ENCODE measurements at places on chromosomes 3 and 15.
A peak's percentile ranks its signal among the peaks of the same experiment; 100 is the strongest.

DNA sequence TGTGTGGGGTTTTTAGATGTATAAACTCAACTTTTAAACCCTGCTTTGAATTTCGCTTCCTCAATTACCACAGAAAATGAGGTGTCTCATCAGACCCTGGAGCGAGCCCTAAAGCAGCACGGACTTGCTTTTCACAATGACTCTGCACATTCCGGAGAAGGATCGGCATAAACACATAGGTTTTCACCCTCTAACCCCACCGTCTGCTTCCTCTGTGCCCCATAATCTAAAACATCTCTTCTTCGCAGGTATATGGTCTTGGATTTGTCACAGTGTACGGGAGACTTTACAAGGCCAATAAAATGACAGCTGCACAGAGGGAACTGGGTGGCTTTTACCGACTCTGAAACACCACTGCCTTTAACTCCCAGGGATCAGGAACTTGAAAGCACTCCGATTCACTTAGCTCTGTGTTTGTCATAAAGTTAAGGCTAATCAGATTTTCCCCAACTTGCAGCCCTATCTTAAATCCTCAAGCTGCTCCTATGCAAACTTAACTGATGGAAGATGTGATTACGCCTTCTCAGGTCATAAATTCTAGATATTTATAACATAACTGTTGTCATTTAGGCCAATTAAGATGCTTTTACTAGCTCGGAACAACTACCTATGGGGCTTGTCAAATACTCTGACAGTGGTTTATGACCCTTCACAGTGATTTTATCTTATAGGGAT, 133.4 kb upstream of the WNT5A start:
- peak; percentile 79 for ATAC-seq

DNA sequence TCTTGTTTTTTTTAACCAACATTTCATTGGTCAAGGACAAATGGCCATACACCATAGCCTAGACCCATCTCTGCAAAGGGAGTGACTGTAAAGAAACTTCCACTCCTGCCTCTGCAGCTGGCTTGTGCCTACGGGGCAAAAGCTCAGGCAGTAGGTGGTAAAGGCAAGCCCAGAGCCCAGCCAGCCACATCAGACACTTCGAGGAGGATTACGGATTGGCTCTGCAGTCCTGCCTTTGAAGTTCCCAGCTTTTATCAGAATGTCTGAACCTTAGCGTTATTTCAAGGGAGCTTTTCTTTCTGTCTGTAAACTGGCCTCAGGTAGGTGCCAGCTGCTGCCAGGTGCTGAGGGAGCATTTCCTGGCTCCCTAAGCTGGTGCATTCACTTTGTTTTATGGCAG, 15.6 kb downstream of the ZNF710 start:
- no peak for ATAC-seq

DNA sequence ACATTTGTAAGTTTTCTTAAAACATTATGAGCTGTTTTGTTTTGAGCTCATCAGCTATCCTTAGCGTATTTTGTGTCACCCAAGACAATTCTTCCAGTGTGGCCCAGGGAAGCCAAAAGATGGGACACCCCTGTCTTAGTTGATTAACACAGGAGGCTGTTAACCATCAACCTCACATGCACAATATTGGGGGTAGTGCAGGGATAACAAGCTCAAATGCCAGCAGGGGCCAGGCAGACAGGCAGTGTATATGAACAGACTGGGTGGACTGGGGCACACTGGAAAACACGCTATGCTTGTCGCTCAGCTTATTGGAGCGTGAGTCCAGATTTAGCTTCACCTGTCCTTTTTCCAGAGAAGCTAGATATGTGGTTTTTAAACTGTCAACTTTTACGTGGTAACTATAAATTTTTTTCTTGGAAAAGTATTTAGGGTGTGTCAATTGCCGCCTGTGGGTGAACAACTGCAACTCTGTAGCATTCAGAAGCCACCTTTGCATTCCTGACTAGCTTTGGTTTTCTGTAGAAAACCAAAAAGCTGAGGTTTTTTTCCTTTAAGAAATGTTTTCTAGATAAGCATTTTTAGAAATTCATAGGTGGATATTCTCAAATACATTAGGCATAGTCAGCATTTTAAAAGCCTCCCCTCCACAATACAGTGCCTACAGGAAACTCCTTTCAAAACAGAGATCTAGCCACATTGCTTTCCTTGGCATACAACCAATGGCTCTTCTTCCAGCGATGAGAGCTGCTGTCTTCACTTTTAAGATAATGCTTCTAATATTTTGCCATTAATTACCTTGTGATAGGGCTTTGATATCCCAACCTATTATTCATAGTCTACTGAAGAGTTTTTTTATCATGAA, 14.6 kb downstream of the PSMD6 start:
- no peak for ATAC-seq

DNA sequence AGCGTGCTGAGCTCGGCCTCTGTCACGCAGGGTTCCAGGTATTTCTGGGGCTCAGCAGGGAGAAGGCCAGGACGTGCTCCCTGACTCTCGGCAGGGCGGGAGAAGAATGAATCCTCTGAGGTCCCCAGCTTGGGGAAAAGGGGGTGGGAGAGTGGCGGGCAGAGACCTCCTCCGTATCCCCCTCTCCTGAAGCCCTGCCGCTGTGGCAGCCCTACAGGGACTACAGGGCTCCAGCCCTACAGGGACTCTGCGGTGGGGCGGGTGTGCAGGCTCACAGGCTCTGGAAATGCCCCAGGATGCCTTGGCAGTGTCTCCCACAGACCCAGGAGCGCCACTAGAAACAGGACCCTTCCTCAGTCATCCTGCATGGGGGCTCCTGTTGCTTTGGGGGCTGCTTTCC, 46.2 kb downstream of the HMCES start:
- ATAC-seq = no peak

- peak; percentile 59 for ATAC-seq
Observed at GRCh38 chr3:128497305-128498126, 4.5 kb upstream of the GATA2 start.

DNA sequence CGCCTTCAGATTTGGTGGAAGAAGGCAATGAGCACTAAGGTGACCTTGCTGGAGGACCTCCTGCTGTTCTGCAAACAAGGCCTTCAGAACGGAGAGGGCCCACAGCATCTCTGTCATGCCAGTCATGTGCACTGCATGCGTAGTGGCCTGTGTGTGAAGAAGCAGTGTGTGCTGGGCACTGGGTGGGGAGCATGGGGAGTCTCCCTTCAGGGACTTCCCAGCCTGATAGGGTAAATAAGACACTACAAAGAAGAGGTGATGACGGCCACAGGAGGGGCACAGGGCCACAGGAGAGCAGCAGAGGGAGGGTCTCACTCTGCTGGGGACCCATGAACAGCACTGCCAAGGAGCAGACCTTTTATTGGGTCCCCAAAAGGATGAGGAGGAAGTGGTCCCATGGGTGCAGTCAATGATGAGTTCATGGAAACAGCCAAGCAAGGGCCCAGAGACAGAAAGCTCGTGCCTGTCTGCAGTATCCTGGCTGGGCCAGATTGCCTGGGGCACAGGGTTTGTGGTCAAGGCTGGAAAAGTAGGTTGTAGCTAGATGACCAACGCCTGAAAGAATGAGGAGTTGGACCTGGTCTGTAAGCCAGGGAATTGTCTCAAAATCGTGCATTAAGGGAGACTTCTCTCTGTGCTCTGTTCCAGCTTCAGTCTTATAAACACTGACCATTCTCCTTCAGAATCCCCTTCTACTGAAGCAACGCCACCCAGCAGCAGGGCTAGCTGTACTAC, 67.8 kb upstream of the SEC61A1 start:
- no peak for ATAC-seq

DNA sequence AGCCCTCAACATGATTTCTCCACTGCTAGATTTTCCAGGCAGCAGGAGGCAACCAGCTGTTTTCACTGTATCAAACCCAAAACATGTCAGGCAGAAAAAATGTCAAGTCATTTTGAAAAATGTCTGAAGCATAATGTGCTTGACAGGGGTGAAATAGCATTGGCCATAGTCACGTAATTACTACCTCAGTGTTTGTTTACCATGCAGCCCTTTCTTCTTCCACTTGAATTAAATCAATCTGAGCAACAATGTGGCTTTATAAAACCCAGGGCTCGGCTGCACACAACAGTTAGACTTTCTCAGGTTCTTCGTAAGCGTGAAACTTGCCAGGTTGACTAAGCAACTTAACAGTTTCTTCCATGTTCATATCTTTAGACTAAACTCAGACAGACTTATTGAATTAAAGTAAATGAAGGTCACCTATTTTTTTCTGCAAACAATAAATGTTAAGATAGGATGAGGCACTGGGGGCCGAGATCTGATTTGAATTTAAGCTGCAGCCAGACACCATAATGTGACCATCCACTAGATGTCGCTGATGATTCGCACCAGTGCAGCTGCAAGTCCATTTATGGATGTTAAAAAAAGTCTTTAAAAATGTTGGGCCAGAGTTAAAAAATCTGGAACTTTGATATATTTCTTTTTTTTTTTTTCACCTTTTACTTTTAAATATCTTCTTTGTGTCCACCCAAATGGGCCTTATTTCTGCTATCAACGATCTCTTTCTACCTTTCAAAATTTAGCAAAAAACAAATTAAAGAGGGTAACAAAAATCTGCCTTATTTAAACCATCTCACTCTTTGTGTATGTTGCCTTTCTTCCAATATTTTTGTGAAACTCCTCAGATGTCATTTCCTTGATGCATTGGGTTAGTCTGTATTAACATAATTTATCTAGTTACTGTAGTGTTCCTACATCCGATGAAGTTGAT, 305.9 kb downstream of the CACNA2D3 start:
- peak; percentile 59 for ATAC-seq

- peak; percentile 48 for ATAC-seq
Observed at GRCh38 chr3:179026636-179027035, 45.0 kb downstream of the ZMAT3 start.

DNA sequence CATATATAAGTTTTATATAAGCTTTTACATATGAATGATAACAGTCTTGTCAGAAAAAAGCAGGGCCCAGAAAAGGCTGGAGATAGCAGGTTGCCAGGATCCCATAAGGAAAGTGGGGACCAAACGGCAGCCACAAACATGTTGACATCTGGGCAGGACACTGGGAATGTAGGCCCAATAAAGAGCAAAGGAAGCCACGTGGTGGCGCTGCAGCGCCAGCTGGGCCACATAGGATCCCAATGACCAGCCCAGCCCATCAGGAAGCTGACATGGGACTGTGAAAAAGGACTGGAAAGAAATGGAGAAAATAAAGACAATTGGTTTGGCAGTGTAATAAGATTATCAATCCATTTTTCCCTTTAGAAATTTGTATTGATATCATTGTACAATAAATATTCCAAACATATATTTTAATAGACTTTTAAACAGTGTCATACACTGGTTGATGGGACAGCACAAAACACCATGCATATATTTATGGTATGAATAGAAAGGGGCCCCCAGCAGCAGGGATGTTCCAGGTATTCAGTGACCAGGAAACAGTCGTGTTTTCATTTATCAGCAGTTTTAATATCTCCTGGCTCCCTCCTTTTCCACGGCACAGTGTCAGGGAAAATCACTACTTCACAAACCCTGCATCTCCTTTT, 89.0 kb upstream of the STRIT1 start:
- peak; percentile 99 for ATAC-seq

- no peak for ATAC-seq
Observed at GRCh38 chr3:38606561-38606960, 42.9 kb downstream of the SCN5A start.

DNA sequence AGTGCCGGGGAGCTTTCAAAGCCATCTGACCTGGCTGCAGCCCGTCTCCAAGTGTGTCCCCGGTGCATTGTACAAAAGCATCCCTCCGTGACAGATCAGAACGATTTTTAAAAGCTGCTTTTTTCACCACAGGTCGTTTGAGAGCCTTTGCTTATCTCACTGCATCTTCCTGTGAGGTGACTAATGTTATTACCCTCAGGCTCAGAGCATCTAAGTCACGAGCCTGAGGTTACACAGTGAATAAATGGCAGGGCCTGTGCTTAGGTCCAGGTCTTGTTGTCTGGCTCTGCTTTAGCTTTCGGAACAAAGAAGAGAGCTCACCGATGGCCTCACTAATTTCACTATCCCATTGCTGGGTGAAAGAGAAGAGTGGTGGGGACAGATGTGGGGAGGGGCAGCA, 83.3 kb downstream of the SEC22A start:
- no peak for ATAC-seq

GRCh38 chr3:46746711-46747110, 29.0 kb upstream of the PRSS50 start:
- no peak for ATAC-seq

GRCh38 chr3:8385848-8386620, 115.6 kb upstream of the LMCD1 start:
- no peak for ATAC-seq

DNA sequence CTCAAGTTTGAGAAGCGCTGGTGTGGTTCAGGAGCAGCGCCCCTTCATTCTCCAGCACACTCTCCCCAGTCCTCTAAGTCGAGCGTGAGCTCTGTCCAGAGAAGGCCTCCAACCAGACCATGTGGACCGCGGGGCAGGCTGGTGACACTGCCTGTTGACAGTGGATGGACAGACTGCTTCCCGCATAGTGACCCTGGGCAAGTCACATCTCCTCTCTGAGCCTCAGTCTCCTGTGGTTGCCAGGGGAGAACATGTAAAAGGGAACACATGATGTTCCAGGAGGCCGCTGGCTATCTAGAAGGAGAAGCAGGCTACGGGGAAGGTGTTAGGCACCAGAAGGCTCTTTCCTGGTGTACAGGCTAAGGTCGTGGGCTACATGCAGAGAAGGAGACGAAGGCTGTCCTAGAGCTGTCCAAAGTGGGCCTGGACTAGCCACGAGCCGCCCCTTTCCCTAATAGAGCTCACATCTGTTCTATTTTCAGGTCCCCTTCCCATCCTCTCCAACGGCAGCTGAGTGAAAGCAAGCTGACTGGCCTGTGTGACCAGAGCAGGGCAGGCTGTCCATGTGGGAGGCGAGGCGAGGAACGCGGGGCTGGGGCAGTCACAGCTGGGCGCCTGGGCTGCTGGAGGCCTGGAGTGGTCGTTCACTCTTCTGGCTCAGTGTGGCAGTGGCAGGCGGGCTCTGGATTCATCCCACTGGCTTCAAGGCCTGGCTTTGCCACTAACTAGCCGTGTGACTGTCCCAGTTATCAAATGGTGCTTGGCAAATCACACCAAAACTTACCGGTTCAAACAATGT, 11.1 kb downstream of the ISG20 start:
- no peak for ATAC-seq

DNA sequence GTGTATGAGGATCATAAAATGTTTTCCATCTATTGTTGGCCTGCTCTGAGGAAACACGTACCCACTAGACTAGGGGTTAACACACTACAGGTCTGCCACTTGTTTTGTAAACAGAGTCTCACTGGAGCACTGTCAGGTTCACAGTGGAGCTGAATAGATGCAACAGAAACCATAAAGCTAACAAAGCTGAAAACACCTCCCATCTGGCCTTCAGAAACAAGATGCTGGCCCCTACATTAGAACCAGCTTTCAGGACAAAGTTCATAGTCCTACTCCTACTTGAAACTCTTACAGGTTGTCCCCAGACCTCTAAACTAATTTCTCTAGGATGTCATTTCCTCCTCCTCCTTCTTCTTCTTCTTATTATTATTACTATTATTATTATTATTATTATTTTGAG, 42.3 kb downstream of the SNX4 start:
- no peak for ATAC-seq
